Stimulated activated CD4-positive, alpha-beta T cell treated with anti-CD3 and anti-CD28 coated beads, Interleukin-15, amount 100 ng/mL, for 24 hours (primary cell): ENCODE measurements at places on chromosomes 11 and 22.

- no peak for DNase-seq
Observed at GRCh38 chr11:77959434-77959833, 35.0 kb downstream of the INTS4 start.

DNA sequence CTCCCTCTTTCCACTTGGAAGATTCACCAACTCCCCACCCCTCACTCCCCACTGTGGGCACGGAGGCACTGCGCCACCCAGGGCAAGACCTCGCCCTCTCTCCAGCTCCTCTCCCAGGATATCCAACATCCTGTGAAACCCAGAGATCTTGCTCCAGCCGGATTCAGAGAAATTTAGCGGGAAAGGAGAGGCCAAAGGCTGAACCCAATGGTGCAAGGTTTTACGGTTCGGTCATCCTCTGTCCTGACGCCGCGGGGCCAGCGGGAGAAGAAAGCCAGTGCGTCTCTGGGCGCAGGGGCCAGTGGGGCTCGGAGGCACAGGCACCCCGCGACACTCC lies 397 bp upstream of the CD44 start:
- no peak for DNase-seq

DNA sequence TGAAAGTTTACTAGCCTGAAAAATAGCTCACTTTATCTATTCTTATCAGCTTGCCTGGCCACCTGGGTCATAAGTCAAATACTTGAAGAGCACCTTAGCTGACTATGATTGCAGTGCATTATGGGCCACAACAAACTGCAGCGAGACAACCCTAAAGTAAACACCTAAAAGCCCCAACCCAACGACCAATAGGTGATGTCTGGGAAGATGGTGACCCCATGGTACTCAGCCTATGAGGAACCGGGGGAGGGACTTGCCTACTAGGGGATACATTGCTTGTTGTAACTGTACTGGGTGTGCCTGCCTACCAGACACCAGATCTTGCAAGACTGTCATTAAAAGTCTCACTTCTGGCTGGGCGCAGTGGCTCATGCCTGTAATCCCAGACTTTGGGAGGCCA lies 35.6 kb upstream of the APOBEC3A start:
- DNase-seq: no peak

DNA sequence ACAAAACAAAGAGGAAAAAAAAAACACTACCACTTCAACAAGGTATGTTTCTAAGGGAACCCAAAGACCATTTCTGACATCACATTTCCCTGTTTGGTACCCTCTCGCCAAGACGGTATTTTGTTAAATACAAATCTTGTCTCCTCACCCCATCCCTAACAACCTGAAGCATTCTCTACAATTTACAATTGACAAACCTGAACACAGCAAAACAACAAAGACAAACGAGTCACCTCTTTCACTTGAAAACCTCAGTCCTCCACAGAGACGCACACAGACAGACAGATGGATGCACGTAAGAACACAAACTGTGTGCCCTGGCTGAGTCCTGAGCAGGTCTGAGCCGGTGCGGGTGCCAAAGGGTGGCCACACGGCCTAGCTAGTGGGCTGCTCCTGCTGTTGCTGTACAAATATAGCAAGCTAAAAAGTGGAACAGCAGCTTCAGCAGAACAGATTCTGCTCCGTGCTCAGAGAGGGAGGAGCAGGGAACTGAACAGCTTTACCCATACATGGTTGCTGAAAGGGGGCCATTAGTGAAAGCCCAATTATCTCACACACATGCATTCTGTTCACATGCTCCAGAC lies 28.5 kb downstream of the CELF1 start:
- no peak for DNase-seq

DNA sequence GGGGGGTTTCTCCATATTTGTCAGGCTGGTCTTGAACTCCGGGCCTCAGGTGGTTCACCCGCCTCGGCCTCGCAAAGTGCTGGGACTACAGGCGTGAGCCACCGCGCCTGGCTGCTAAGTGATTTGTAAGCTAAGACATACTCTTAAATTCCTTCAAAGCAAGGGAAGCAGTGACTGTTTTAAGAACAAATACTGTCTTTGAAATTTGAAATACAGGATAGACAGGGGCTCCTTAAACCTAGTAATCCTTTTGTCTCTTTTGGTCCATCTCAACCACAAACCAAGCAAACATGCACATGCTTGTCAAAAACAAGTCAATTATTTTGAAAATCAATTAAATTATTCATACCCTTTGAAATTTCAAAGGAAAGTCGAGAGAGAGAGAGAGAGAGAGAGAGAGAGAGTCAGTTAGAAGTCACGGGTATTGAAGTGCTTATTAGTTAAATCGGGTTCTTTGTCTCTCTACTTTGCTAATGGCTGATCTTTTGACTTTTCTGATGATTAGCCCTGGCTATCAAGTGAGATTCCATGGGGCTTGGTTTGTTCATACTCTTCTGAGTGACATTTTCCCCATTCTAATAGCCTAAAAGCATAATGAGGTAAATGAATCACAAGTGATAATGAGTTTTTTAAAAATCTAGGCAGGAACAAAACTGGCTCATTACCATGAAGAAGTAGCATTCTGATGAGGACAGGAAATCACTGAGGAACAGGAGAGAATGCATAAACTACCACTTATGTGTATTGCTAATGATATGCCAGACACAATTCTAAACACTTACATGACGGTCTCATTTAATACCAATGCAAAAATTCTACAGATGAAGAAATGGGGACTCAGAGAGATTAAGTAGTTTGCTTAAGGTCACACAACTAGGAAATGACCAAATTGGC lies 48.0 kb downstream of the MCHR1 start:
- DNase-seq: no peak

- no peak for DNase-seq
Observed at GRCh38 chr11:10204021-10204420, 90.0 kb downstream of the SBF2 start.

- DNase-seq: no peak
Observed at GRCh38 chr11:91243630-91244029, 981.0 kb upstream of the FAT3 start.

- no peak for DNase-seq
Observed at GRCh38 chr22:49785046-49785521, 42.6 kb downstream of the BRD1 start.

DNA sequence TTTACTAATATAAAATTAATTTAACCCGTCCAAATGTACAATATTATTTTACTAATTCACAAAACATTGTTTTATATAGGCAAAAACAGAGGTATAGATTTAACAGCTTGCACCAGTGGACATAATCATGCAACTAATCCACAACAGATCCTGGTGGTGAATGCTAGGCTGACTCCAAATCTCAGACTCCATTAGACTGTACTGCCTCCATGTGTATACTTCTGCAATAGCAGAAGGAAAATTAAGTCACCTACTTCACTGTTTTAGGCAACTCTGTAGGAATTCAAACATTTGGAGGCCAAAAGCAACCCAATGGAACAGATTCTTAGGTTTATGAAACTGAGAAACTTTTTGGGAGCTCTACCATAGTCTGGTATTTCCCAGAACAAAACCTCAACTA lies 30.0 kb upstream of the RAB39A start:
- DNase-seq: no peak
